ENCODE measurements at places on chromosomes 16 and 17.

DNA sequence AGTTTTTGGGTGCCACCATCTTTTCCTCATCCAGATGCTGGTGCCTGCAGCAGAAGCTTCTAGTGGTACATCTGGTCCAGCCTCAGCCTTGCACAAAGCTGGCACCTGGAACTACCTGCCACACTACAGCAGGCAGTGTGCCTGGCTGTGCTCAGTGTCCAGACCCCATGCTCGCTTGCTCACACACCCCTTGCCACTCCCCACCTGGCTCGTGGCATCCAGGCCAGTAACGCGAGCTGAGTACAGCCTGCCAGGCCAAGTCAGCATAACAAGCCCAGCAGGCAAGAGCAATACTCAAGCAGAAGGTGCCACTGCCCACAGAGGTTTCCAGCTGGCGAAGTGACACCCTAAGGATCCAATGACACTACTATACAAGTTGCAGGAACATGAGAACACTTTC lies 29.7 kb upstream of the KIF2B start:
- DNase-seq = no peak

- DNase-seq = peak; percentile 39
Measured at GRCh38 chr17:67606471-67606870, 111.3 kb upstream of the NOL11 start.

DNA sequence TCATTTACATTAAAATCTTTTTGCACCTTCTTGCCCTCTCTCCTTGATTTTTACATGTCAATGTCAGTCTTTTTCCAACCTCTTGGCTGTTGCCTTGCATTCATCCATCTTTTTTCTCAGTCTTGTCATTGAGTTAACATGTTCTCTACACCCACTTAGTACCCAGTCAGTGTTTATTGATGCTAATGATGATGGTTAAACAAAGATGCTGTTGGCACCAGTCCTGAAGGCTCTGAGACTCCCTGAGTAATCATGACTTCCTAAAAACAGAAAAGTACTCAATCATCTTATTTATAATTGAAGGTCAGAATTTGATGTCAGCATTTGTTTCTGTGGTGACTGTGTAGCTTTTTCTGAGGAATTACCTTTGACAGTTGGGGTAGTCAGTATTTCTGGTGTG lies 104.5 kb downstream of the NLK start:
- DNase-seq = no peak

GRCh38 chr16:159136-159849 lies 6.5 kb upstream of the HBM start:
- DNase-seq = no peak

DNA sequence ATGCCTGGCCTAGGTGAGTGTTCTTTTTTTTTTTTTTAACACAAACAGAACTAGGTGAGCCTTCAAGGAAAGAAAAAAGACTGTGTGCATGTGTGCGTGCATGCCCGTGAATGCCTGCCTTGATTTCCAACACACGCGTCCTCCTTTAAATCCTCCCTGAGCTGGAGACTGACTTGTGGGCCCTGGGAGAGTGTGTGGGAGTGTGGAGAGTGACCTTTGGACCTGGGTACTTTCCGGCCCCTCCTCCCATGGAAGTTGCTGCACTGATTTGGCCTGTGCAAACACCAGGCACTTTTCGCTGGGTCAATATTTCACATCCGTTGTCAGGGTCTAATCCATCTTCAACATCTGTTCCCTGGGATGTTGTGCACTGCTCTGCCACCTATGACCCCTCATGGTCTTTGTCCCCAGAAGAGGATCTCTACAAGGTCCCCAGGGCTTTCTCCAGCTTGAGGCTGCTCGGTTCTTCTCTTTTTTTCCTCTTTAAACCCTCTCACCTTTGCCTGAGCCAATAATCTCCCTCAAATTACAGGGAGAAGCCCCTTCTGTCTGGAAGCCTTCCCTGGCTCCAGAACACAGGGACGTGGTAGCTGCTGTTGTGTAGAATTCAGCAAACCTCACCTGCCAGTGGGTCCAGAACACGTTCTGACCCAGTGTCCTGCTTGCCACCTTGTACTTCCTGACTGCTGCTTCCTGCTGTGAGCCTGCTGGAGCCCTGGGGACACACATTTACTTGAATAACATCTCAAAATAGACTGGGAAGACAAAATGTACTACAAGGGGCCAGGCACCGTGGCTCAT lies 20.8 kb upstream of the ATP5MC1 start:
- peak; percentile 66 for DNase-seq

All from SK-N-DZ (cell line).